ENCODE measurements at places on chromosomes 7 and 10.

- DNase-seq: no peak
These were observed 22.1 kb upstream of the SAR1A start for GRCh38 chr10:70192326-70192968.

- DNase-seq: no peak
These were observed 282.7 kb downstream of the HTR7 start for GRCh38 chr10:90575125-90575524.

DNA sequence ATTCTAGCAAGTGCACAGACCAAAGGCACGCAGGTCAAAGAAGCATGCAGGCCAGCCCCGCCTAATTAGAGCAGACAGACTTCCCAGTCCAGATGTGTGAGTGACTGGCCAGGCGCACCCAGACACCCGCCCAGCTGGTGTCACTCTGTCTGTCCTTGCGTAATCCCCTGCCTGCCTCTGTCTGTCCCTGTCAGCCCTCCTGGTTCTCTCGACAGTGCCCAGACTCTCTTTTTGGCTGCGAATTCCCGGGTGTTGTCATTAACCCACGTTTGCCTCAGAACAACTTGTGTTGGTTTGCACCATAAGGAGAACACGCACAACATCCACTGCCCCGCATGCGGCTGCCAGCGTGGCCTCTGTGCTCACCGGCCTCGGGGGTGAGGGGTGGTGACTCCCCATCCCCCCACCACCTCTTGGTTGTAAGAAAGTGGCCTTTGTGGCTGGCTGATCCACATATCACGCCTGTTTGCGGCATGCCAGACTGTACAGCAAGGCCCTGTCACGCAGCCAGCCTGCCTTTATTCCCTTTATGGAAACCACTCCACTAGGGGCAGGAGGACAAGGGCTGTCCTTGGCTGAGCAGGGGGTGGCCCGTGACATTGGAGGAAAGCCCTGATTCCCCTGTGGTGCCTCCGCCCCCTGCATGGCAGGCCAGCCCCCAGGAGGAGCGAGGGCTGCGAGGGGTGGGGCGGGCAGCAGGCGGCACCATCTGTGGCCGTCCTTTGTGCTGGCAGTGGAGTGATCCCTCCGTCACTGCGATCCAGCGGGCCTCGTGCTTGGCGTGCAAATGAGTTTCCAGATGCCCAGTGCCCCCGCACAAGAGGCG lies 72.8 kb upstream of the PPIF start:
- DNase-seq: no peak

GRCh38 chr7:76008156-76008687 lies 13.8 kb upstream of the TMEM120A start:
- DNase-seq: no peak

GRCh38 chr10:34157501-34157900 lies 657.6 kb downstream of the PARD3 start:
- no peak for DNase-seq

GRCh38 chr7:11294218-11294617 lies 320.5 kb downstream of the PHF14 start:
- DNase-seq: no peak

GRCh38 chr10:114395366-114396022 lies 8.8 kb downstream of the AFAP1L2 start:
- no peak for DNase-seq

GRCh38 chr7:32222251-32222900 lies 152.2 kb upstream of the PDE1C start:
- no peak for DNase-seq

DNA sequence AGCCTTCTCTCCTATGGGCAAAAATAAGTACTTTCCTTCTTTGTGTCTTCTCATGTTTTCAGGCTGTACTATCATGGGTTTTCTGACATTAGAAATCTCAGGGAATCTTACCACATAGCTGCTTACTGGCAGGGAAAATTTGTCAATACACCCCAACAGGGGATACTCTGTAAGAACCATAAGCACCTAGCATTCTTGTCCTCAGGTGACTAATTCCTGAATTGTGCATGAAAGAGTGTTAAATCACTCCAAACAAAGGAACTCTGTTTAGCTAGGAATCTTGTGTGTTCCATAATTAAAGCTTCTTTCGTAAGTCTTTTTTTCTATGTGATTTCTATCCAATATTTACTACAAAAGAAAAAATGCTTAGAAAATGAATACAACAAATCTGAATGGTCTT lies 206.7 kb upstream of the POT1 start:
- DNase-seq: no peak

DNA sequence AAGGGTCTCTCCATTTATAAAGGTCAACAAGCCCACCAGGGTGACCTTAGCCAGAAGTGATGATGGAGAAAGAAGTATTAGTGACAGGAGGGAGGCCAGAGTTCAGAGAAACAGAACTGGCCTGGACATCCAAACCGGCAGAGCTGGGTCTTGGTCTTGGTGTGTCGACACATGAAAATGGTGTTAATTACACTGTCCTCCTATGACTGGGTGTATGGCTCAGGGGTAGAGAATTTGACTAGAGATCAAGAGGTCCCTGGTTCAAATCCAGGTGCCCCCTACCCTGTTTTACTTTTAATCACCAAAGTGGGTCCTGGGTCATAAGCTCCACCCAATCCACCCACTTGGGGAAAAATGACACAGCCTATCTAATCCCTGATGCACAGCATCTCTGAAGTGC lies 110.6 kb upstream of the ZNF746 start:
- no peak for DNase-seq

GRCh38 chr10:126062131-126063032 lies 166.0 kb downstream of the FANK1 start:
- DNase-seq: no peak

- no peak for DNase-seq
These were observed 19.2 kb downstream of the TNRC18 start for GRCh38 chr7:5404421-5404826.

DNA sequence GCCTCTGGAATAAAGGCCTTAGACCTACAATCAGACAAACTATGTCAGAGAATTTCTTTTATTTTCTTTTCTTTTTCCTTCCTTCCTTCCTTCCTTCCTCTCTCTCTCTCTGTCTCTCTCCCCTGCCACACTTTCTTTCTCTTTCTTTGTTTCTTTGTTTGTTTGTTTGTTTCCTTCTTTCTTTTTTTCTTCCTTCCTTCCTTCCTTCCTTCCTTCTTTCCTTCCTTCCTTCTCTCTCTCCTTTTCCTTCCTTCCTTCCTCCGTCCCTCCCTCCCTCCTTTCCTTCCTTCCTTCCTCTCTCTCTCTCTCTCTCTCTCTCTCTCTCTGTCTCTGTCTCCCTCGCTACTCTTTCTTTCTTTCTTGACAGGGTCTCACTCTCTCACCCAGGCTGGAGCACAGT lies 242.6 kb downstream of the GATA3 start:
- DNase-seq: no peak
